Keratinocyte (primary cell): ENCODE measurements at places on chromosomes 2 and 18.

GRCh38 chr2:175855236-175855635 is 146.8 kb downstream of the LNPK start:
- no peaks in the 10 kb centered on the region for H3K36me3 ChIP-seq
- H3K27ac ChIP-seq, result no peak overlapping the region
- no peak overlapping the region for H3K4me3 ChIP-seq
- H3K4me1 ChIP-seq, result peaks cover 12% of the 10 kb centered on the region
- no peak for DNase-seq

DNA sequence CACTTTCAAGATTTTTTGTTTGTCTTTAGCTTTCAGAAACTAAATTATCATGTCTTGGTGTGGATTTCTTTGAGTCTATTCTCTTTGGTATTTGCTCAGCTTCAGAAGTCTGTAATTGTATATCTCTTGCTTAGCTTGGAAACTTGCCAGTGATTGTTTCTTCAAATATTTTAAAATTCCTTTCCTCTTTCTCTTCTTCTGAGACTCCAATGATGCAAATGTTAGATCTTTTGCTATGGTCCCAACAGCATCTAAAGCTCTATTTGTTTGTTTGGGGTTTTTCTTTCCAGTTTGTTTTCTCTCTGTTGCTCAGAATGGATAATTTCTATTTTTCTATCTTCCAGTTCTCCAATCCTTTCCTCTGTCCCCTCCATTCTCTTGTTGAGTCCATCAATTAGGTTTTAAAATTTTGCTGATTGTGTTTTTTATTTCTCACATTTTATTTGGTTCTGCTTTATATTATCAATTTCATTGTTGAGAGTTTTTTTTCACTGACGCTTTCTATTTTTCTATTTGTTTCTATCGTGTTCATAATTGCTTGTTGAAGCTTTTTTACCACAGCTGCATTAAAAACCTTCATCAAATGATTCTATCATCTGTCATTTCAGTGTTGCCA is 81.5 kb upstream of the DAPL1 start:
- no peak overlapping the region for H3K27ac ChIP-seq
- H3K27me3 ChIP-seq, result peaks cover 2% of the 10 kb centered on the region
- no peaks in the 10 kb centered on the region for H3K36me3 ChIP-seq
- no peaks in the 10 kb centered on the region for H3K4me1 ChIP-seq

DNA sequence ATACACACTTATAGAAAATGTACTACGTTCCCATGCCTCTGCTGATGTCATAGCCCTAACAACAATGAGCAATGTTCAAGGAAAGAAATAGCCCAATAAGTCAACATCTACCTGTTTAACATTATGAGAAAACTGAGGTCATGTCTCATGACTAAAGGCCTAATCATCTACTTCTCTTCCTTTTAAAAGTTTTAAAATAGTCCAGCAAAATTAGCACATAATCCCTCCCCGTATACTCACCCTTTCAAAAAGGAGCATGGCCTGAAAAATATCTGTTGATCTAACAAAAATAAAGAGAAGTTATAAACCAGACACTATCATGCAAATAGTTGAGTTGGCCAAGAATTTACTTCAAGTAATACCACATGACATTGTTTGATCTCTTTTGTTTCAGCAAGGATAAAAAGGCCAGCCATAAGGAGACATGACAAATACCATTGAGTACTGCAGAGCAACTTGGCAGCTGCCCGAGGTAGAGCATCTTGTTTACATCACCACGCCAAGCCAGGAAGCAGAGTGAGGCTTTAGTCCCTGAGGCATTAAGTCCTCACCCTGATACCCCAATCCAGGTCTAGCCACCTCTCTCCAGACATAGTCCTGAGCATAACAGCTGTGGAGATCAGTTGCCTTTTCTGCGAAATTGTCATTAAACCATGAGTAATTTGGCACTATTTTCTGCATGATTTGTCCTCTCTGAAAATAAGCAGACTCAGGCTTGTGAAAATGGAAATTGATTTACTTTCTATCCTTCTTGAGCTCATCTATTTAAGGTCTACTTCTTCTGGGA is 137.4 kb upstream of the ETAA1 start:
- H3K36me3 ChIP-seq, result no peaks in the 10 kb centered on the region
- H3K4me1 ChIP-seq, result peaks cover 36% of the 10 kb centered on the region
- peak overlapping the region; percentile 84 for H3K27ac ChIP-seq
- H3K27me3 ChIP-seq, result no peaks in the 10 kb centered on the region

GRCh38 chr2:109516445-109517117 is 97.2 kb downstream of the SEPTIN10 start:
- H3K4me1 ChIP-seq, result peaks cover 27% of the 10 kb centered on the region
- no peak overlapping the region for H3K27ac ChIP-seq
- peaks cover 4% of the 10 kb centered on the region for H3K27me3 ChIP-seq
- H3K4me3 ChIP-seq, result no peak overlapping the region
- no peak for DNase-seq

DNA sequence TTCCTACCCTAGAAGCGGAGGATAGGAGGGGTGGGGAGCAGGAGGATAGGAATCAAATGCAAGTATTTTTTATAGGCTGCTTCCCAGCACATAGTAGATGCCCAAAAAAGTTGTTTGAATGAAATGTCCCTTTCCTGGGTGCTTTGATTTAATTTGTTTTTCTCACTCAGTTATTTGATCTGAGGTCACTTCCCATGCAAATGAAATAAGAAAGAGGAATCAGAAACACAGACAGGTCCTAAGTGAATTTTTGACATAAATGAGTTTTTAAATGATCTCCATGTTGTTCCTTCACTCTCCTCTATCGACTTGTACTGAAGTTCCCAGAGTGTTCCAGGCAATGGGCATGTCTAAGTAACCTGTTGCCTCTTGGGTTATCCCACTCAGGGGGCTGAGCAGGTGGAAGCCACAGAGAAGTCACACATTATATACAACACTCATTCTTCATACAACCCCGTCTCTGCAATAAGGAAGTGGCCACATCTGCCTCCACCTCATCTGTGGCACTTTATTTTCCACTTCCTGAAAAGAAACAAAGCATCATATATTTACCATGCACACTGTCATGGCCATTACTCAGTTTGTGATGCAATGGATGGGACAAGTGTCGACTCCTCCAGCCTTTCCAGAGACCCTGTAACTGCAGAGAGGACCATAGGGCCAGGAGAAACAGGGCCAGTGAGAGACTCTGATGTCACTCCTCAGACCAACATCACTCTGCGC is 81.9 kb upstream of the ZNF397 start:
- H3K27me3 ChIP-seq, result no peaks in the 10 kb centered on the region
- H3K4me1 ChIP-seq, result no peaks in the 10 kb centered on the region
- H3K36me3 ChIP-seq, result no peaks in the 10 kb centered on the region
- no peak for DNase-seq

DNA sequence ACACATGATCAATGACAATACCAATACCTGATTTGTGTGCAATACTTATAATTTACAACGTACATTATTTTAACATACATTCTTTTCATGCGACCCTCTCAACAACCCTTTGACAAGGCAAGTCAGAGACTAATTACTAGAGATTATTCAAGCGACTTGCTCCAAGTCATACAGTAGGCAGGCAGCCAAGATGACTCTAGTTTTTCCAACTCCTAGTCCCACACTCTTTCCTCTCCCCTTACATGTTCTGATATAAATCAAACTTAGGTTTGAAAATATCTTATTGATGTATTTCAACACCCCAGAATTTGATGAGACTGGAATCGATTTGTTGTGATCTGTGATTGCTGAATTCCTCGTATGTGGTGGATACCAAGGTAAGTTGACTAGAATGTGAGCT is 8.0 kb upstream of the CYP27C1 start:
- H3K36me3 ChIP-seq, result no peaks in the 10 kb centered on the region
- no peak for DNase-seq
- peaks cover 15% of the 10 kb centered on the region for H3K4me1 ChIP-seq
- H3K4me3 ChIP-seq, result no peak overlapping the region
- H3K27ac ChIP-seq, result no peak overlapping the region

GRCh38 chr2:181384923-181385322 is 72.3 kb upstream of the ITGA4 start:
- H3K4me1 ChIP-seq, result no peaks in the 10 kb centered on the region
- H3K36me3 ChIP-seq, result no peaks in the 10 kb centered on the region
- H3K4me3 ChIP-seq, result no peak overlapping the region
- no peak for DNase-seq
- no peak overlapping the region for H3K27ac ChIP-seq

- peaks cover 2% of the 10 kb centered on the region for H3K4me1 ChIP-seq
- H3K27ac ChIP-seq, result no peak overlapping the region
- no peak overlapping the region for H3K4me3 ChIP-seq
- DNase-seq, result no peak
- H3K36me3 ChIP-seq, result no peaks in the 10 kb centered on the region
Measured at GRCh38 chr2:119155633-119156032, 2.9 kb downstream of the C1QL2 start.

- H3K4me1 ChIP-seq, result no peaks in the 10 kb centered on the region
- no peaks in the 10 kb centered on the region for H3K27me3 ChIP-seq
- H3K4me3 ChIP-seq, result no peak overlapping the region
- no peak overlapping the region for H3K27ac ChIP-seq
- no peaks in the 10 kb centered on the region for H3K36me3 ChIP-seq
Measured at GRCh38 chr18:79547413-79548076, 132.1 kb upstream of the CTDP1 start.

GRCh38 chr2:36449213-36449612 is 93.6 kb downstream of the CRIM1 start:
- peak overlapping the region; percentile 24 for H3K27ac ChIP-seq
- no peak overlapping the region for H3K4me3 ChIP-seq
- no peaks in the 10 kb centered on the region for H3K27me3 ChIP-seq

DNA sequence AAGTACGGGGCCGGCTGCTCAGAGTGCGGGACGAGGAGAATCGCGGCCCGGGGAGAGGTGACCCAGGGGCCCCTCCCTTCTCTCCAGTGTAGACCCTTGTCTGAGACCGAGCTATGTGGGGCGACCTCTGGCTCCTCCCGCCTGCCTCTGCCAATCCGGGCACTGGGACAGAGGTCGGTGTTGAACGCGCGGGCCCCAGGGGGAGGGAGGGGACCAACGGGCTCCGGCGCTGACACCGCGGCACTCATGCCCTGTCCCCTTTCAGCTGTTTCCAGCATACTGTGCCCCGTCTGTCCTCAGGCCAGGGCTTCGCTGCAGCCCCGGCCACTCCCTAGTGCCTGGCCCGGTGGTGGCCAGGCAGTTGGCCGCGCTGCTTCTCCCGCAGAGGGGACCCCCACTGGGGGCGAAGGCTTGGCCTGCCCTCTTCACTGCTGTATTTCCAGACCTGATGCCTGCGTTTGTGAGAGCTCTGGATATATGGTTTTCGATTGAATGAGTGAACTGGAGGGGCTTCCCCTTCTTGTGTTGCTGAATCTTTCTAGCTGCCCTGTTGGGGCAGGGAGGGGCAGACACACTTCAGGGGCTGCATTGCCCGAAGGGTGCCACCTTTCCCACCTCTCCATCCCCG is 809 bp downstream of the DBI start:
- H3K36me3 ChIP-seq, result peaks cover 30% of the 10 kb centered on the region
- H3K27ac ChIP-seq, result peak overlapping the region; percentile 74
- peaks cover 14% of the 10 kb centered on the region for H3K4me1 ChIP-seq
- no peaks in the 10 kb centered on the region for H3K27me3 ChIP-seq
- H3K4me3 ChIP-seq, result peak overlapping the region; percentile 92

DNA sequence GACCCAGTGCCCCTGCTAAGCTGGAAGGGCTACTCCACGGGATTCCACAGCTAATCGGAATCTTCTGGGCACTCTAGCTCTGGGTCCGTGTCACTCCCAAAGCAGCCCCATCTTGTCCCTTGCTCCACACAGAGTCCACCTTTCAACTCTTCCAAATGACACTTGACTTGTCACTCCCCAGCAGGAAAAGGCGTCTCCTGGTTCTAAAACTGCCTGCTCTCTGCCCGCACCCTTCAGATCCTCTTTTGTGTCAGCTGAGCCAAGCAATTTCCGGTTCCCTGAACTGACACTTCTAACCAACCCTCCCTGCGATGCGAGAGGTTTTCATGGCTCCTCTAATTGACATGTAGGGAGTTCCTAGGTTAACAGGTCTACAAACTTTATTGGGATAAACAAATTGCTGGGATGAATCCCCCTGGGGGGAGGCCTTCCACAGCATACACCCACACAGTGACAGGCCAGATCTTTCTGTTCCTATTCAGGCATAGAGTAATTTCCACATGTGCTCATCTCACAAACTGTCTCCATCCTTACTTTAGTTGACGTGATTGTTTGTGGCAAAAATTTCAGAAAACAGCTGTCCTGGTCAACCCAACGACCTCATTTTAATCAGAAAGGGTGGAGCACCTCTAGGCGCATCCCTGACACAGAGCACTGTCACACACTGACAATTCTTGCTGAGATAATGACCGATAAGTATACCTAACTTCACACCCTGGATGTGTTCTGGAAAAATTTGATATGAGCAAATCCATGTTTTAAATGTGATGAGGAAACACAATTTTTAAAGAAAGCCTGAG is 104.9 kb downstream of the RBMS1 start:
- H3K4me3 ChIP-seq, result no peak overlapping the region
- no peaks in the 10 kb centered on the region for H3K36me3 ChIP-seq

GRCh38 chr2:12081481-12082210 is 335.2 kb downstream of the LPIN1 start:
- H3K27ac ChIP-seq, result no peak overlapping the region
- H3K4me3 ChIP-seq, result no peak overlapping the region
- H3K4me1 ChIP-seq, result no peaks in the 10 kb centered on the region
- H3K27me3 ChIP-seq, result no peaks in the 10 kb centered on the region
- DNase-seq, result no peak

- H3K4me1 ChIP-seq, result no peaks in the 10 kb centered on the region
- DNase-seq, result no peak
- H3K27ac ChIP-seq, result no peak overlapping the region
Measured at GRCh38 chr18:25662272-25662671, 310.3 kb upstream of the ZNF521 start.

DNA sequence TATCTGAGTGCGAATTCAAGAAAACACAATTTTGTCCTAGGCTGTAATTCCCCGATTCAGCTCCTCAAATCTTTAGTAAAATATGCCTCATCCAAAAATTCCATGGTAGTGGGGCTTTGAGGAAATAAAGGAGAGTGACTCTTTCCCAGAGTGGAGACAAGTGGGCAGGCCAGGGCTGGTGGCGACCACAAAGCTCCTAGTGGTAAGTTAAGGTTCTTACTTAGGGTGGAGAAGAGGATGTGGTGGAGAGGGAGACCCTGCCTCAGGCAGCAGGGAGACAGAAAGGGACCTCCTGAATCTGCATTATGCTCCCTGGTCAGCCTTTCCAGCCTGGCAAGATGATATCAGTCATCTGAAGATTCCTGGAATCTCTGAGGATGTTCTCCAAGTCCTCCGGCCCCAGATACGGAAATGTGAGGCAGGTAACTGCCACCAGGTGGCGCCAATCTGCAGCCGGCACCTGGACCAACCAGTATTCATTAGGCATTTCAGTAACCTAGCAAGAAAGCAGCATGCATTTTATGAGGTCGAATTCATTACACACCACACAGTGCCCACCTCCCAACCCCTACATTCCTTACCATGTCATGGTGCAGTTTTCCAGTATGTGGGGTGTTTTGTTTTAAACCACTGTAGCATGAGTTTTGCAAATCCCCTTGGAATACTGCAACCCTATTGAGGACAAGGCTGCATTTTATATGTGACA is 106.4 kb downstream of the POLE4 start:
- no peak overlapping the region for H3K4me3 ChIP-seq
- H3K4me1 ChIP-seq, result no peaks in the 10 kb centered on the region
- no peaks in the 10 kb centered on the region for H3K27me3 ChIP-seq
- no peak for DNase-seq
- H3K27ac ChIP-seq, result no peak overlapping the region

- no peaks in the 10 kb centered on the region for H3K36me3 ChIP-seq
- no peaks in the 10 kb centered on the region for H3K4me1 ChIP-seq
- H3K27ac ChIP-seq, result no peak overlapping the region
- H3K4me3 ChIP-seq, result no peak overlapping the region
- no peaks in the 10 kb centered on the region for H3K27me3 ChIP-seq
- DNase-seq, result peak; percentile 38
Measured at GRCh38 chr18:72762515-72763122, 105.2 kb downstream of the NETO1 start.

- H3K27me3 ChIP-seq, result no peaks in the 10 kb centered on the region
- H3K27ac ChIP-seq, result no peak overlapping the region
- H3K4me3 ChIP-seq, result no peak overlapping the region
- no peaks in the 10 kb centered on the region for H3K36me3 ChIP-seq
- no peaks in the 10 kb centered on the region for H3K4me1 ChIP-seq
- DNase-seq, result no peak
Measured at GRCh38 chr2:150303281-150303680, 184.2 kb downstream of the RND3 start.
